Gastrocnemius medialis (tissue), 4 donors: ENCODE measurements at places on chromosomes 5 and 9.
A peak's percentile ranks its signal among the peaks of the same experiment; 100 is the strongest.

- DNase-seq, result no peak
Observed at GRCh38 chr5:94199566-94199965, 418.8 kb downstream of the KIAA0825 start.

DNA sequence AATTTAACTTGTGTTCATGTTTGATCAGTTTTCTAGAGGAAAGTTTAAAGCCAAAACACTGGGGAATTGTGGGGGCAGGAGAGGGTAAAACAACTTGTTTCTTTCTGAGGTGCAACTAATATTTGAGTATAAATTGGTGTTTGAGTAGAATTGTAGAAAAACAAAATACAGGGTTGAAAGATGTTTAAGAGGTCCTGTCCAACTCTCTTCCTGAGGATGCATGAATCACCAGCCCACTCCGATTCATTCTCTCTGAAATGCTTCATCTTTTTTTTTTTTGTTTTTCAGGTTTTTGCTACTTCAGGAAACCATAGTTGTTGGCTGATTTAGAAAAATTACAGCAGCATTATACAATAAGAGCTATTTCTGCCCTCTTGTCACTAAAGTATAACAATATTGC lies 42.4 kb upstream of the TMC1 start:
- no peak for DNase-seq

- DNase-seq, result no peak
Observed at GRCh38 chr9:12958279-12958678, 183.5 kb downstream of the LURAP1L start.

- DNase-seq, result no peak
Observed at GRCh38 chr9:79809931-79810330, 238.2 kb downstream of the TLE4 start.

DNA sequence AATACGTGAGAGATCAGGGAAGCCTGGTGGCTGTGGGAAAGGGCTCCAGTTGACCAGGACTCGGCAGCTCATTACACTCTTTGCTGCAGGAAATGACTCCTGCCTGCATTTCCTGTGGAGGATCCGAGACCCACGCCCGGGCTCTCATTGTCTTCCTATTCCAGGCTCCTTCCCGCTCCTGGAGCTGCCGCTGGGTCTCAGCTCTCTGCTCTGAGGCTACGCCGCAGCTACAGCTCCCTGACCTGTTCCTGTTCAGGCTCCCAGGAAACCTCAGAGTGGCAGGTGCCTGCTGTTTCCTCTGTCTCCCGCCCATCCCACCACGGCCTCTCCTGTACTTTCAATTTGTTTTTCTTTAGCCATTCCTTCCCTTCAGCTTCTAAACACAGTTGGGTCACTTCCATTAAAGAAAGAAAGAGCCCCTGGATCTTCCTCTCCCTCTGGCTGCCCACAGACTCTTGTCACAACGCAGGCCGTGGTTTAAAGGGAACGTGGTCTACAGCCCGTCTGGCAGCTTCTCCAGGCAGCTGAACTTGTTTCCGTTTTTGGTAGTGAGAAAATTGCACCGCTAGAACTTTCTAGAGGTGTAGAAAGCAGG lies 71.5 kb downstream of the IL6ST start:
- no peak for DNase-seq

DNA sequence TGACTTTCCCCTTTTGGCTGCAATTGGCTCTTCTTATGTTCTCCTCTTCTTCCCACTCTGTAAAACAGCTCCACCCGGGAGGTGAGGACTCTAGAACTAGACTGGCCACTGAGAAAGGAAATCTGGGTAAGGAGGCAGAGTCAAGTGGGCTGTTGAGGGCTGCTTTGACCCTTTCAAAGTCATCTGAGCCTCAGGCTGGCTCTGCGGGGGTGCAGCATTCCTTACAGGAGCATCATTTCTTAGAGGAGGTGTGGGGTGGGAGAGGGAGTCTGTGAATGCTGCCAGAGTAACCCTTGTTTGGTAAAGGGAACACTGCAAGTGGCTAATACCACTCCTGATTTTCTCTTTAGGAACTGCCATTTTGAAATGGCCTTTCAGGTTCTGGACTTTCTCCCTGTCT lies 377.7 kb upstream of the SMARCA2 start:
- no peak for DNase-seq

DNA sequence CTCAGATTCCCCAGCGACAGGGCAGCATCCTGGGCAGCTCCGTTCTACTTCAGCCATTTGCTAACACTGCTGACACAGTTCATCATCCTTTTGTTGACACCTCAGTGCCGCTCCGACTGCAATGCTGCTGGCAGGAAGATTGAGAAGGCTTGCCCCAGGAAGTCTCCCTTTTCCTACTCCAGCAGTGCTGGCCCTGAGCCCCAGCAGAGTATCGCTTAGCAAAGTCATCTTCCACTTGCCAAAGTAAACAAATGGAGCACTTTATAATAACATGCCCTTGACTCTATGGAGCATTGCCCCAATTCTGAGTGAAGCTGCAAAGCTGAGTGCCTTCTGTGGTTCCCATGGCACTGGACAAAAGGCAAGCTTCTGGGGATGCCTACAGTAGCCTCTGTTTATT lies 32.2 kb downstream of the PRLR start:
- peak; percentile 40 for DNase-seq

DNA sequence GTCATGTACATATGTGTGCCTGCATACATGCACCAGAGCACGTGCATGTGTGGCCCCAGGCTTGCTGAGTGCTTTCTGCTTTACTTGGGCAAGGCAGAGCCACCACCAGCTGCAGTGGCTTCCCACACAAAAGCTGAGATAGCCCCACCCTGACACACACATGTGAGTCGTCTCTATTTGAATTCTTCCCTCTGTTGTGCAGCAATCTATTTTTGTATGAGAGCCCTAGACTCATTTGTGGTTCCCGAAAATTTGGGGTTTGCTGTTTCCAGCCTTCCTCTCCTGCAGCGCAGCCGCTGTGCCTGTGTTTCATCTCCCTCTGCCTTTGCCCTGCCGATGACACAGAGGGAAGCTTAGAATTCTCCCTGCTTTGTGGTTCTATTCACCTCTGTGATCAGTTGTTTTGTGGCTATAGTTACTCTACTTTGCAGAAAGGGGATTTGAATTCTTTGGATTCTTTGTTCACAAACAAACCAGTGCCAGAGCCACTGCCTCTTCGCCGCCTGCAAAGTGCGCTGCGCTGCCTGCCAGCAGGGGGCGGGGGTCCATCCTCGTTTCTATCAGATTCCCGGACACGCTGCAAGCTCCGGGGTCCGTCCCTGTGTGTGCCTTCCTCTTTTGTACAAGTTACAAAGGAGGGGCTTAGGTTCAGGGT lies 95.8 kb upstream of the DAP start:
- DNase-seq, result no peak

- no peak for DNase-seq
Observed at GRCh38 chr9:34809504-34810186, 99.7 kb upstream of the CCL21 start.

DNA sequence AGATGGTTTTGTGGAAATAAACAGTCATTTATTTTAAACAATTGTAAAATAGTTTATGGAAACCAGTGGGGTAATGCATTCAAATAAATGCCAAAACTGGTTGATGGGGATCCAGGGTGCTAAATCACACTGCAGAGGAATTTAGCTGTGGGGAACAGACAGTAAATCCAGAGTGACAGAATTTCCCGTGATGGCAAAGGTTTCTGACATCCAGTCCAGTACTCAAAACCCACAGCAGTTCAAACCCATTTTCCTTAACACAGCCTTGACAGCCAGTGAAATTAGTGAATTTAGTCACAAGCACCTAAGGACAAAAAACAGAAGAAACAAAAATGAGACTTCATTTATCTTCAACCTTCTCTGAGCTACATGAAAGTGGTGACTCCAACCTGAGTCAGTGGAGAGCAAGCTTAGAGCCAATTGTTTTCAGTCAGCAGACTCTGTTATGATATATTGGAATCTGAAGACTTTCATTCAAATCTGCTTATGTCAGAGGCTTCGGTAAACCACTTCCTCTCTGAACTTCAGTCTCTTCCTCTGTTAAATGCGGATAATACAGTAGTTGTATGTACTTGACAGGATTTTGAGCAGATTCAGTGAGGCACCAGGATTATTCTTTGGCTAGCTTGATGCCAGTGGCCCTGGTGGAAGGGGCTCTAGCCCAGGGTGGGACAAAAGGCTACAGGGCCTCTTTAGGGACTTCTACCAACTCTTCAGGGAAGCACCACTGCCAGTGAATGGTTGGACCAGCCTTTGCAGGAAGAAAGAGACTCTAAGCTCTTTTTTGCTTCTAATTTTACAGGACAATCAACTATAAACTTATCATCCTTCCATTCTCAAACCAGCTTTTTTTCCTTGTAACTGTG lies 185.3 kb downstream of the MAPKAP1 start:
- no peak for DNase-seq
